ENCODE measurements at places on chromosomes 3 and 15.

DNA sequence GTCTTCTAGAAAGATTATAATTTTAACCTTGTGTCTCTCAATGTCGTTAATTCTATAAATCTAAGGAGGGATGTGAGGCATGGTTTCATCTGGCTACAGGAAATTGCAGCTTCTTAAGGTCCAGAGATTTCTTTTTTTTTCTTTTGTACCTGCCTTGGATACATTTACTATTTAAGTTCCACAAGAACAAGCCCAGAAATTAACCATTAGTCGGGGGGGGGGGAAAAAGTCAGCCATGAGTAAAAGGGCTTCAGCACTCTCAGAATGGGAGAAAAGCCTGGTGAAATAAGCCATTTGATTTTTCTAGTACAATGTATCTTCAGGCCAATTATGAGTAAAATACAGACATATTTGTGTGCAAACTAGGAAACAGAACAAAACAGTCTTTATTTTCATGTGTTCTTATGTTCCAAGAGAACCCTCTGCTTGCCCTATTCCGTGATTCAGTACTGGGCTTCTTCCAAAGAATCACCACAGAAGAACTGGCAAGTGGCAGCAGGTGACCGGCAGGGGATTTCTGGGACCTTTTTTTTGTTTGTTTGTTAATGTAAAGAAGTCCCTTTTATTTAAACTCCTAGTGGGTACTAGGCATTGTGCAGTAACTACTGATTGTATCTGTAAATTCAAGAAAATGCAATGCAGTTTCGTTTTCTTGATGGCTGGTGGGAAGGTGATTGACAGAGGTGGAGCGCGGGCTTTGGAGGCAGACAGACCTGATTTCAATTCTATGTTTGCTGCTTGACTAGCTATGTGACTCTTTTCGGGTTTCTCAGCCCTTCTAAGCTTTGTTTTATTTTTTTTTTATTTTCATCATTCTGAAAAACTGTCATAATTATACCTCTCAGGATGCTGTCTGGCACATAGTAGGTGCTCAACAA lies 82.5 kb downstream of the PEX5L start:
- DNase-seq, result no peak

GRCh38 chr15:79086814-79087213 lies 3.8 kb downstream of the RASGRF1 start:
- DNase-seq, result no peak

GRCh38 chr15:36589971-36590370 lies 10.5 kb downstream of the CDIN1 start:
- DNase-seq, result no peak

DNA sequence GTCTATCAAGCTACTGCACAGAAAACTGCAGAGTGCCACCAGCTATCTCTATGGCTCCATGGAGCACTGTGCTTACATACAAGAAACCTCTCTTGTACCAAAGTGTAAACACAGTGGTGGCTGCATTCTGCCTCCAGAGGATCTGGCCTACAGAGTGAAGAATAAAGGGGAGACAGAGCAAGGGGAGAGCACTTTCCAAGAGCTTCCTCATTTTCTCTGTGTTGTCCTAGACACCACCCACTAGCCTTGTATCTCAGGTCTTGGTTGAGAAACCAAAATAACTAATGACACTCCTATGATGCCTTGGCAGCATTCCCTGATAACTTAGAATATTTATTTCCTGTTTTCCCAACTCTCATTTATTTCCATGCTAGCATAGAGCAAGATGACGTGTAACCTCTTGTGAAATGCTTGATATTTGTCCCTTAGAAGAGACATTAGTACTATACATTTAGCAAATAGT lies 56.9 kb upstream of the PHLDB2 start:
- DNase-seq, result no peak

DNA sequence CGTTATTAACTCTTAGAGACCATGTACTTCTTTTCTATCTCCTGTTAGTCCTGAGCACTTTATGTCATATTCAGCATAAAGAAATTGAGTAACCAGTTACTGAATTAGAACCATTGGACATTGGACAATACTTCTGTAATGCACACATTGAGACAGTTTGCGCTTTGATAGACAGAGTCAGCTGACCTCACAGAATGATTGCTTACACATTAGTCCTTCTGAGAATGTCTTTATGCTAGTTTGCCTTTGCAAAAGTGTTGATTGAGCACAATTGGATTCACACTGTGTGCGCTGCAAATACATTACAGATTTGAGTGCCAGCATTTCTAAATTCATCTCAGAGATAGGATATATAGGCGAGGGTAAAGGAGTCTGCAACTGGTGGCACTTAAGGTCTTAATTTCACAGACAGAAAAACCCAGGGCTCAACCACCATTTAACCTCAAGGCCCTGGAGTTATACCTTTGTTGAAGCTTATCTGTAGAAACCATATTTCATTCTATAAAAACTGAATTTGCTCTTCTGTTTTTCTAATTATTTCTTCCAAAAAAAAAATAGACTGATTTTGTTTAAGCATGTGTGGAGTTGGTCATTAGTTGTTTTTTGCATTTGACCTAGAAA lies 3.8 kb downstream of the SERPINI1 start:
- no peak for DNase-seq

DNA sequence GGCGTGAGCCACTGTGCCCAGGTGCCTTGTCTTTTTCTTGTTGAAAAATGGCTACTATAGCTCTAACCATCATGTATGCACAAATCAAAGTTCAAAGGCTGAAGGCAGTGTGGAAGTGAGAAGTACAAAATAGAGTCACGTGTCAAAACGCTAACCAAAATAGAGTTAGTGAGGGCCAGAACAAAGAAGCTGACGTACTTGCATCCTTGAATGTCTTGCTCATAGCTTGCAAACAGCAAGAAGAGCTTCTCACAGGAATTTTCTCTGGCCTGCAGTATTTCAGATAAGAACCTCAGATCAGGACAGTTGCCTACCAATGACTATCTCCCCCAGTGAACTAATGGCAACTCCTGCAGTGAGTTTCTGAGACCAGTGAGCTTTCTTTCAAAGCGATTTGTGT lies 713.5 kb downstream of the GRM7 start:
- no peak for DNase-seq

DNA sequence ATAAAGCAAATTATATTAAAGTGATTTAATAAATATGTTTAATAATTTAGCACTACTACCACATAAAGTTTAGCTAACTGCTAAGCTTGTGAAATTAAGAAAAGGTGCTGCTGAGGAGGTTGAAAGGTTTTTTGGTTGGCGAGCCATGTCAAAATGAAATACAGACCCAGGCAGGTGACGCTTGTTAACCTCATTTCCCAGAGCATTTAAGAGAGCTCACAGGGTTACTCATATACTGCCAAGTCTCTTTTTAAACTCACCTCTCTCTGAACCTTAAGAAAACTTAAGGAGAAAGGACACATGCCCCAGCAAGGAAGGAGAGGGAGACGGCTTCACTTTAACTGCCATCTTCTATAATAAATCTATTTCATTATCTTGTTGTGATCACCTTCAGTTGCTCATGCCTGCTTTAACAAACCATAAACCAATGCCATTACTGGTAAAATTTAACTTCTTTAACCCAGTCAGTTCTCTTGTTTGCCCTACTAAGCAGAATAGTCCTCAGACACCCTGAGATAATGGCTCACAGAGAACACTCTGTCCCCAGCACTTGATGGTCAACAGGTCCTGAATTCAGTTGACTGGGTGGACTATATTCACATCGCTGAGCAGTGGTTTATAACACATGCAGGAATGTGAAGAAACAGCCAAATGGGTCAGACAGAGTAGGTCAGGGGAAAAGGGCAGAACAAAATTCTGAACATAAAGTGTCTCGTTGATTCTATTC lies 540.1 kb downstream of the UNC13C start:
- DNase-seq, result no peak

GRCh38 chr3:28521663-28522062 lies 173.0 kb upstream of the AZI2 start:
- DNase-seq, result no peak

GRCh38 chr15:75235760-75236729 lies 22.1 kb upstream of the GOLGA6C start:
- DNase-seq, result peak; percentile 69

DNA sequence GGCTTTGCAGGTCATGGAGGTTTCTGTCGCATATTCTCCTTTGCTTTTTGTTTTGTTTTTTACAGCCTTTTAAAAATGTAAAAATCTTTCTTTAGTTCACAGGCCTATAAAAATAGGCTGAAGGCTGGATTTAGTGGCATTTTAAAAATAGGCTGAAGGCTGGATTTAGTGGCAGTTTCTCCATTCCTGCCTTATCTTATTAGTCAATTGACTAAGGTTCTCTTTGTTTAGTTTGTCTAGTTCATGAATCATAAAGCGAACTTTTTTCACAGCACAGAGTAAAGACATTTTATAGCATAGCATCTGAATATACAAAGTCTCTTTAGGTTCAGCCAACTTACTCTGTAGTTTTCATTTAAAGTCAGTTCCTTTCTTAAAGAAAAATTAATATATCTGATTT lies 31.4 kb downstream of the AP4E1 start:
- no peak for DNase-seq

DNA sequence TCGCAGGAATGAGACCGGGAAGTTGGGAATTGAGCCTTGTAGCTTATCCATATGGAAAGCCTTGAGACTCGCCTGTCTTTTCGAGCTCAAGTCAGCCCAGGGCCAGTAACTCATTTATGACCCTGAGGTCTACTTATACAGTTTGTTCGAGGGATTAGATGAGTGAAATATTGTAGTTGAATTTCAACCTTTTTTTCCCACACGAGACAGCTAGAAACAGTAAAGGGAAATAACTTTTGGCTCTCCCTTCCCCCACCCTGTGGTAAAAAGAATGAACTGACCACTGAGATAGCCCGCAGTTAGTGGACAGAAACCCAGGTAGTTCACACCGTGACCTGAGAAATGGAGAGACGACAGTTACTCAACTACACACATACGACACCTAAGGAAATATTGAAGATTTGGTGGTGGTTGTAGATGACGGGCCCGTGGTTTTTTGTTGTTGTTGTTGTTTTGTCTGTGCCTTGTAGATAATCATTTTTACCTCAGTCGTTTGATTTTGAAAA lies 841 bp downstream of the EIF3J start:
- no peak for DNase-seq

DNA sequence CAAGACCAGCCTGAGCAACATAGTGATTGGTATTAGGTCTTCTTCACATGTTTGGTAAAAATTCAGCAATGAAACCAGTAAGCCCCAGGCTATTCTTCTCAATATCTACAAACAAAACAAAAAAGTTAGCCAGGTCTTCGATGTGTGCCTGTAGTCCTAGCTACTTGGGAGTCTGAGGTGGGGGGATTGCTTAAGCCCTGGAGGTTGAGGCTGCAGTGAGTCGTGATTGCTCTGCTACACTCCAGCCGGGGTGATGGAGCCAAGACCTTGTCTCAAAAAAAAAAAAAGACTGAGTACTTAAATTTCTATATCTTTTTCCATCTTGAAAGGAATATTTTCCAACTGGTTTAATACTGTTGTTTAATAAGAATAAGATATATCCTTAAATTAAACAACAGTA lies 106.8 kb downstream of the MBNL1 start:
- DNase-seq, result no peak

GRCh38 chr15:94252906-94253491 lies 21.6 kb downstream of the MCTP2 start:
- no peak for DNase-seq

DNA sequence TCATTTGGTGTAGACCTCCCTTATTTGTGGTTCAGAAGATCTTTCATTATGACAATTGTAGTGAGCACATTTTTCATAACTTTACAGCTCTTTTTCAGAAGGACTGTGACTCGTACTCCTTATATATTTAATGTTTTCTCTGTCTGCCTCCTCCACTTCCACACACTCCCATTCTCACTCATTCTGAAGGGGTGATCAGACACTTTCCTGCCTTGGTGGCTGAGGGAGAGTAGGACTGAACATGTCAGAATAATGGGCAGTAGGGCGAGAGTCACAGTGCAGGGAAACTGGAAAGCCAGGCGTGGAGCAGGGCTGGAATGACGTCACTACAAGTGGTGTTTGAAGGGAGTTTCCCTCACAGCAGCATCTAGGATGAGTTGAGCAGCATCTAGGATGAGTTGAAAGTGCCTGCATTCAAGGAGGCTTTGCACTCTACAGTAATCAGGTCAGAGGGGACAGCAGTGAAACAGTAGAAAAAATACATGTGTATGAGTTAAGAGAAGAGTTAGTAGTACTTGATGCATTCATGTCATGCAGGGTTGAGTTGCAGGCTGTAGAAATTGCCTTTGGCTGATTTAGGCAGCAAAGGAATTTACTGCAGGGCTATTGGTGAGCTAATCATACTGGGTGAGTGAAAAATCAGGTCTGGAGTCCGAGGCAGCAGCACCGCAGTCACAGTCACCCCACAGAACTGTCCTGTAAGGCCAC lies 36.3 kb upstream of the FBXL22 start:
- no peak for DNase-seq

DNA sequence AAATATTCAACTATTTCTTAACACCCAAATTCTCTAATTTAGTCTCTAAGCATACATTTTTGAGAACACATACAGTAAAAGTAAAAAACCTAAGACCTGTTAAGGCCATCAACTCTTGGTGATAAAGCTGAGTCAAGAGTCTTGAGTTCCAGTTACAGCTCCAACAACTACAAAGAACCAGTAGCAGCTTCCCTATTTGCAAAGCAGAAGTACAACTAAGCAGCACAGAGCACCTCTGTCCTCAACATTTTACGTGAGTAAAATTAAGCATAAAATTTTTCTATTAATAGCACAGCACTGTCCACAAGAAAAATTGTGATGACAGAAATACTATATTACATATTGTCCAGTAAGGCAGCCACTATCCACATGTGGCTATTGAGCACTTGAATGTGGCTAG lies 4.4 kb downstream of the PCOLCE2 start:
- DNase-seq, result no peak

GRCh38 chr15:51088585-51088984 lies 6.1 kb downstream of the TNFAIP8L3 start:
- no peak for DNase-seq

DNA sequence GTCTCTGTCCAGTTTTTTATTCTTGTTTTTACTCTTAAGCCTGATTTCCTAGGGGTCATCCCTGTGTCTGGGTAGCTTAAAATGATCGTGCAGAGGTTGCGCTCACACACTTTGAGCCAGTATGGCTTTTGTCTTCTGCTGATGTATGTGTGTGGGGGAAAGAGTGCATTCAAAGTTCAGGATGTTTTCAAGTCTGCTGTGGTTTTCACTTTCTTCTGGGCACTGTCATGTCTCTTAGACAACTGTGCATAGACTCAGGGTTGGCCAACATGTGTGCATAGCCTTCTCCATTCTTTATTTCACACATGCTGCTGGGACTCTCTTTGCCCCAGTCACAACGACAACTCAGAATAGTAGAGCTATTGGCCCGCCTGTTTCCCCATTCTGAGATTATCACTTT lies 139.1 kb downstream of the WNT7A start:
- DNase-seq, result no peak

GRCh38 chr3:49910409-49911123 lies 6.9 kb upstream of the MST1R start:
- no peak for DNase-seq

DNA sequence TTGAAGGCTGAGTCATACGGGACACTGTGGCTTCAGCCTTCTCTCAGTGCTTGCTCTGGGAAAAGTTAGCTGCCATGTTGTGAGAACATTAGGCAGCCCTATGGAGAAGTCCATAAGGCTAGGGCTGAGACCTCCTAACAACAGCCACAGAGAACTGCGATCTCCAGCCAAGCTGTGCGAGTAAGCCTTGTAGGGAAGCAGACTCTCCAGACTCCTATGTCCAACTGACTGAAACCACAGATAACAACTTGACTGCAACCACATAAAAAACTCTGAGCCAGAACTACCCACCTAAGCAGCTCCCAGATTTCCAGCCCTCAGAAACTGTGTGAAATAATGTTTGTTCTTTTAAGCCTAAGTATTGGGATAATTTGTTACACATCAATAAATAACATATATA lies 40.7 kb downstream of the DENND6A start:
- DNase-seq, result no peak

GRCh38 chr15:31353931-31354330 lies 27.3 kb downstream of the KLF13 start:
- no peak for DNase-seq

- DNase-seq, result no peak
Observed at GRCh38 chr3:196431181-196432136, 768 bp downstream of the UBXN7 start.

Measured in suprapubic skin (tissue), 4 donors.